ENCODE measurements at places on chromosomes 3 and 15.
A peak's percentile ranks its signal among the peaks of the same experiment; 100 is the strongest.

GRCh38 chr3:11913316-11913715 lies 66.6 kb upstream of the TAMM41 start:
- no peak for DNase-seq

DNA sequence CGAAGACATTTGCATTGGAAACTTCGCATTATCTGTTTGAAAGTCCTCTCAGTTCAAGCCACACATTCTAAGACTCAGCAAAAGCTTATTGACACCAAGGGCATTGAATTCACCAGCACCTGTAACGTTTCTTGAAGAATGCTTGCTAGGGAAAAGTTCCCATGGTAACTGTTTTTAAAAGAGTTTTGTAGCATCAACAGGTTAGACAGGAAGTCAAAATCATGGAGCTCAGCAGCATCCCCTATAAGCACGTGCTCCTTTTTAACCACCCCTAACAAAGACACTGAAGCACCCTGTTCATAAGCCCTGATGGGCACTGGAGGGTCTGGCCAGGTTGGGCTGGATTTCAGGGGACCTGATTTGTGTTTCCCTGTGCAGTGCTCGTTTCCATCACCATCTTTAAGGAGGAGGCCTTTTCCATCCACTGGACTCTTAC lies 229.7 kb upstream of the BHLHE40 start:
- no peak for DNase-seq

DNA sequence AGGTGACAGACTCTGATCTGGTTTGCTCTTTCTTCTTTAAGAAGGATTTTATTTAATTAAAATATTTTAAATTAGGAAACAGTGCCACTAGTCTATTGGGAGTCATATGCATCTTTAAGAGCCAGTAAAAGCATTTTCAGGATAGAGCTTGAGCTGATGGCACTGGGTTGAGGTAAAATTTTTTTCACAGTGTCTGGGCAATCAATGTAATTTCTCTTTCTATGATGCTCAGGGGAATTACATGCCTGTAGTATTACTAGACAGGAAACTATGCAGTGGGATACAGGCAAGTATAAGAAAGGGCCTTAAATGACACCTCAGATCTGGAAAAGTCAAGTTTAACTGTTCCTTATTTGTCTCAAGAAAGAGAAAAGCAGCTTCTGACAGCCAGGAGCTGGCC lies 76.4 kb downstream of the GAP43 start:
- no peak for DNase-seq

DNA sequence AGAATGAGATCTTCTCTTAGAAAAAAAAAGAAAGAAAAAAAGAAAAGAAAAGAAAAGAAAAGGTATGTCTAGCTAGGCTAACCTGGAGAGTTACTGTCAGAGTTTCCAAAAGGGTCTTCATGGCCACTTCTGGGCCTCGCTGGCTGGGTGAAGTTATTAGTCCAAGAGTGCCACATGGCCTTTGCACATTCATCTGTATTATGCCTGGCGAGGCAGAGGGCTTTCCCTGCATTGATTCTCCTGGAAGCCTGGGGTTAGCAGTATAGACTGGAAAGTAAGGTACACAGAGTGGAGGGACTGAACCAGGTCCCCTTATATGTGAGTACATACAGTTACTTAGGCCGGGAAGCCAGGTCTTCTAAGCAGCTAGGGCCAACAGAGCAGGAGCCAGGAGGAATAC lies 54.8 kb upstream of the CGNL1 start:
- DNase-seq: no peak

GRCh38 chr3:17901893-17902292 lies 159.5 kb upstream of the TBC1D5 start:
- DNase-seq: no peak

DNA sequence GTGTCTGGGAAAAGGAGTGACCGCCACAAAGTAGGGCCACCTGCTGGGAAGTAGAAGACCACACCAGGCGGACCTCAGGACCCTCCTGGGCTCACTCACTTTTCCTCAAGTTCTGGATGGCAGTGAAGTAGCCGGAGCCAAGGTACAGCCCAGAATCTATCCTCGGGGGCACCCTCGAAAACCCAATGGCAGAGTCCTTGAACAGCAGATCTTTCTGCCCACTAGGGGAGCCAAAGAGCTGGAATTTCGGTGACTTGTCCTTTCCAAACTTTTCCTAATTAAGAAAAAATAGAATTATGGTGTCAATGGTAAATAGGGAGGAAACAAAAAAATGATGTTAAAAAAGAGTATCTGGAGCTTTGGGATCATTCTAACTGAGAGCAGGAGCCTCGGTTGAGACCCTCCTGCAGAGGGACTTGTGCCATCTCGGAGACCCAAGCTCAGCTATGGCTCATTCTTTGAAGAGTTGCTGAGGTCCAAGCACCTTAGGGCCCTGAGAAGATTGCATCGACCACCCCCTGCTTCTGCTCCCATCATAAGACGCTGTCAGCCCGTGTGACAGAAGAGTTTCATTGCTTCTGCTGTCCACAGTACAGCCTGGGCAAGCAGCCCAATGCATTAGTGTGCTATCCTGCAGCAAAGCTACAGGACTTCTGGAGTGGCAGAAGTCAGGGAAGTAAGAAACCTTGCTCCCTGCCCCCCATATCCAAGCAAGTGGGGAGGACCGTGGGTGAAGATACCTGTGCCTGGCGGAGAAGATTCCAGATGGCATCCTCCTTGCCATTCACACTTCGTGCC lies 14.8 kb downstream of the LTF start:
- DNase-seq: peak; percentile 76

DNA sequence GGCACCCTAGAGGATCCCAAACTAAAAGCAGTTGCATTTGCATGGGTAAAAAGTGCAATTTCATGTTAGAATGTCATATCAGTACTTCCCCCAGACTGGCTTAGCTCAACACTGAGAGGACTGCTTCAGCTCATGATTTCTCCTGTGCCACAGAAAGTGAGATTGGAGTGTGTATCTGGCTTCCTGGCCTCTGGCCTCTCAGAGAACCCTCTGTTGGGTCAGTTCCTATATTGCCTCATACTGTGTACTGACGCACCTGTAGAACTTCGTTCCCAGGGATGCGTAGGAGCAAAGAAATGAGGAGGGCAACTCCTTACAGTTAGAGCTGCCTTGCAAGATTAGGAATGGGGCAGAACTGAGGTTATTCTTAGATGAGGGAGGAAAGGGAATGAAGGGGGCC lies 340.8 kb downstream of the TIGIT start:
- DNase-seq: no peak

GRCh38 chr15:101526890-101527289 lies 37.4 kb upstream of the PCSK6 start:
- DNase-seq: no peak

- peak; percentile 32 for DNase-seq
Observed at GRCh38 chr15:80093854-80094418, 34.5 kb downstream of the ZFAND6 start.

GRCh38 chr15:92068121-92068520 lies 214.6 kb downstream of the SLCO3A1 start:
- no peak for DNase-seq

- DNase-seq: peak; percentile 68
Observed at GRCh38 chr15:84914909-84915605, 30.6 kb downstream of the SLC28A1 start.

DNA sequence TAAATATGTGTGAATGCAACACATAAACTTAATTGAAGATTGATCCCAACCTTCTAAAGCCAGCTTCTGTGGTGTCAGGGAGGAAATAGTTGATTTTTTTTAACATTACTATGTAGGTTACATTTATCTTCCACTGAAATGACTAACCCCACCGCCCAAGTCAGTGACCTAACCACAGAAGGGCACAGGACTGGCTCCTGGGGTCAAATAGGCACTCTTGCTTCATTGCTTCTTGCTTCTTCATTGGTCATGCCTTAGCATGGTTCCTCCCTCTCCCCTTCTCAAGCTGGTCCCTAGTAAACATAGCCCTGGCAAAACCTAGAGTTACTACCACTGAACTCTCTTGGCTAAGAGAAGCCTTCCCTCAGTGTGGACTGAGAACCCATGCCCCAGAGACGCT lies 12.3 kb downstream of the EIF1B start:
- no peak for DNase-seq

GRCh38 chr3:54176106-54176505 lies 53.8 kb downstream of the CACNA2D3 start:
- no peak for DNase-seq

DNA sequence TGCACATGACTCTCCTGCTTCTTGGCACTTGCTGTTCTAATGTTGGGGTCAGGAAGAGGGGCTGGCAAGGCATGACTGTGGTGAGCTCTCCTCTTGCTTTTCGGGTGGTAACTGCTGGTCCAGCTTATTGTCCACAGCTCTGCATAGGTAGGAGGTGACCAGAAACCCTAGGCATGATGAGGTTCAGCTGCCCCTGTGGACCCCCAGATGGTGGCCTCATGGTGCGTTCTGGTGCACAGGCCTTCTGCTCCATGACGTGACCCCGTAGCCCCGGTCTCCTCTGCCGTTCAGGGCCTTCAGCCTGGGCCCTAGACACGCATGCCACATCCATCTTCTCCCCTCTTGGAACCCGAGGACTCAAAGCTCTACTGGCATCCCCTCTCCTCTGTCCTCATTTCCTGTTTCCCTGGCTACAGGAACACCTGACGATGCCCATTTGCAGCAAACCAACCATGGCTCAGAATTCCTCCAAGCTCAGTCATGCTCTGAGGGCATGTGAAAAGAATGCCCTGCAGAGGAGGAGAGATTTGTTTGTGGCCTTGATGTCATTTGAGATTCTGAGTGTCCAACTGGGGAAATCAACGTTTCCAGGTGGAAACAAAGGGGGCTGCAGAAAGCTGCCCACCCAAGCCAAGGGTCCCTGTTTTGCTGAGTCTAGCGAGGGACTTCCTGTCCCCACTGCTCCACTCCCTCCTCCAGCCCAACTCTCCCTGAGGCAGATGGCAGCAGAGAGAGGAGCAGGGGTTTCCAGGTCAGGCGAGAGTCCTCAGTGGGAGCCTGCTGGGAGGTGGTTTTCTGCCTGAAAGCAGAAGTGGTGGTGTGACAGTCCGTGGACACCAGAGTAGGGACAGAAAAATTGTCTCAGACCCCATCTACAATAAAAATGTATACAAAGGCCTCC lies 198.7 kb upstream of the LYSMD4 start:
- DNase-seq: no peak

DNA sequence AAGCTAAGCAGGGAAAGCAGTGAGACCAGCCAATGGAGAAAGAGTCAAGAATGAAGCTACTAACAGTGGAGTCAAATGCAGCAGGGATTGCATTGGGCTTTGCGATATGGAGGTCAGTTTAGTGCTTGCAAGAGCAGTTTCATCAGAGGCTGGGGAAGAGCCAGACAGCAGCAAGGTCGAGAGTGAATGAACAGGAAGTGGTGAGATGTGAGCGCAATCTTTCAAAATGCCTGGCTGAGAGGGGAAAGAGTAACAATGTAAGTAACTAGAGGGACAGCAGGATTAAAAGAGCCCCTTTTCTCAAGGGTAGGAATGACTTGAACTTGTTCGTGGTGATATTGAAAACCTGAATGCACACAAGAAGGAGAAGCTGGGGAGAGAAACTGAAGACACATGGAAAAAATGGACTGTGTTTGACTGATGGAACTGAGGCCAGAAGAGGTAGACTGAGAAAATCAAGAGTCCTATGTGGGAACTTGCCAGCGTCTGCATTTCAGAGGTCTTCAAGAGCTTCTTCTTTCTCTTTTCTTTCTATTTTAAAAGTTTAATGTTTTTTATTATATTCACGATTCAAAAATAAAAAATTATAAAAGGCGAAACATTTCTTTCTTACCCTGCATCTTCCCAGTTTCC lies 30.6 kb upstream of the GPR160 start:
- DNase-seq: no peak

DNA sequence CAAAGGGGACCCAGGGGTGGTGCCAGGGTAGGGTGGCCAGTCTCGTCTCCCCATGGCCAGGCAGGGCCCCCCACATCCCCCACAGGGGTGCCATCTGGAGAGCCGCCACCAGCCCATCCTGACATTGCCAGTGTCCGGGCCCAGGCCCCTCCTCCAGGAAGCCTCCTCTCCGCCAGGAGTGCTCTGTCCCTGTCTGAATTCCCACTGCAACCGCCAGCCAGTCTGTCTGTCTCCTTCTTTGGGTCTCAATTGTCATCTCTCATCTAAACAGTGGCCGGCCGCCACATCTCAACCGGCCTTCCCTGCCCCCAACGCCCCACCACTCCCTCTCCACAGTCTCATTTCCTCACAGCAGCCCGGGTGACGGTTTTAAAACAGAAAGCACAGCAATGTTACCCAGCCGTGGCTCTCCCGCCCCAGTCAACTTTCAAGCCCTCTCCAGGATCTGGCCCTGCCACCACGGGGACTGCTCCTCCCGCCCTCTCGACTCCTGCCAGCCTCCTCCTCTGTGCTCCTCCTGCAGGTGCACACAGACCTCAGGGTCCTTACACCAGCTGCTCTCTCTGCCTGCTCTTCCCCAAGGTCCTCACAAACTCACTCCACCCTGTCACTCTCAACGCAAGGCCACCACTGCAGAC lies 57.0 kb downstream of the IQSEC1 start:
- DNase-seq: no peak

- DNase-seq: no peak
Observed at GRCh38 chr3:45002720-45003119, 23.4 kb upstream of the CLEC3B start.

- DNase-seq: no peak
Observed at GRCh38 chr3:177966493-177966892, 569.7 kb upstream of the KCNMB2 start.

DNA sequence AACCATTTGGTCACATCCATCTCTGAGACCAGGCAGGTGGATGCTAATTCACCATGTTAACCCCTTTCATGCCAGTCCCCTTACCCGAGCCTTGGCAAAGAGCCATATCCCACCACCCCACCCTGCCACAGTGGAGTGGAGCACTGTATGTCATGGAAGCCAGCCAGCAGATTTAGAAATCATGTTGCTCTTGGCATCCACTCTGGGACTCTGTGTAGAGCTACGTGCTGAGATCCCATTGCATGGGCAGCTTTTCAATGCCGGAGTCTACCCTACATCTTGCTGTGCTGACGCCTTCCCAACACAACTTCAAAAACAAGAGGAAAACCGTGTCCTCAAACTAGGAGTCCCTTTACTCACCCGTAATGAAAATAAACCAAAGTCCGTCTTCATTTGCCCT lies 131.0 kb downstream of the NTRK3 start:
- DNase-seq: no peak

- no peak for DNase-seq
Observed at GRCh38 chr3:128878556-128879124, 780 bp upstream of the ACAD9 start.

GRCh38 chr3:46835054-46835453 lies 28.2 kb downstream of the MYL3 start:
- no peak for DNase-seq

DNA sequence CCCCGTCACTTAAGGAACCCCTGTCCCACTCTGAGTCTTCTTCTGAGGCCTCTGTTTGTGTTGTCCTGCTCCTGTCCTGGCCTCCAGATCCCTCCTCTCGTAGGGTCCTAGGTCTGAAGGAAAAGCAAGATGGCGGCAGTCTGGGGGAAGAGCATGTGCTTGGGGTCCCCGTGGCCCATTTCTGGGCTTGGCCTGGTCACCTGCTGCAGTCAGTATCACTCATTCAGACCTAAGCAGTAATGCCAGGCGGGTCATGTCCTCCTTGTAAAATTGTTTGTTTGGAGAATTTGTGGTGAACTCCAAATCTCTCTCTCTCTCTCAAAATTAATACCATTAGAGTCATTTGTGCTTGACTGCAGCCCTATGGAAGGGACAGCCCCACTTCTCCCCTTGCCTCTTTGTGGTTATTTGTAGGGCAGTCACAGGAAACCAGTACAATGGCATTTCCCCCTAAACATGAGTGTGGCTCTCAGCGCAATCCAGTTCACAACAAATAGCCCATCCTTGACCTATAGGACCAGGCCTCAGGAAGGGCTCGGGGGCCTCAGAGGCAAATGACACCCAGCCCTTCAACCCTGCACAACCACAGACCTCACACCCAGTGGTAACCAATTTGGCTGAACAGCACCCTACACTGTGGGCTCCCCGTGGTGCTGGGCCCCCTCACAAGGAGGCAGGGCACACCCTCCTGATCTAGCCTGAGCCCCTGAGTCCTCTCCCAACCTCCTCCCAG lies 173.5 kb downstream of the OR4M2 start:
- DNase-seq: no peak
